ENCODE measurements at places on chromosomes 2 and 18.

GRCh38 chr2:28623582-28624405, 127.8 kb upstream of the PPP1CB start:
- no peak for DNase-seq

DNA sequence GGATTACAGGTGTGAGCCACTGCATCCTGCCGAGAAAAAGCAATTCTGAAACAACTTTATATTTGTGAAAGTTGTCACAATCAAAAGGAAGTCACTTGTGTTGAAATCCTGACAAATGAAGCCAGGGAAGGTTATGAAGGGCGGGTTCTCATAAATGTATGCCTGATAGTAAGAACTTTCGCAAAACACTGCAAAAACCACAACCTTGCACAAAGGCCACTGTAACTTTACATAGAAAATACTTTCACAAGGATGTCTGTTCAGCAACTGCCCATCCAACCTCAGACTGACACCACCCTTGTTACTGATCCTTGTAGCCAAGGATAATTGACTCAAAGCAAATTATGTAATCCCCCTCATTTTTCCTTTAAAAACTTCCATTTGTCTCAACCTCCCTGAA, 90.6 kb downstream of the SLC4A3 start:
- DNase-seq = no peak

DNA sequence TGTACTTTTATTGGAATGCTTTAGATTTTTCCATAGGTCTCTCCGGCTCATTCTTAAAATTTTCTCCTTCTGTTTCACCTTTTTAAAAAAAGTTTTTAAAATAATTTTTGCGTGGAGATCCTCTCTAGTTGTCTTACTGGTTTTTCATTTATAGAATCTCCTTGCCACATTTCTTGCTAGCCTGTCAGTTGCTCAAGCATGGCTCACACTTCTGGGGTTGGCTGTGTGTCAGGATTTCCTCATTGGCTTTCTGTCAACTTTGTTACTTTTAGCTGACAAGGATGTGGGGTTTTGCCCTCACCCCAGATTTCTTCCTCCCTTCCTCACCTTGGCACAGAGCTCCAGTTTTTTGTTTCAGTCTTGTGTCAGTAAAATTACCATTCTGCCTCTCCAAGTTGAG, 124.6 kb downstream of the ZNF407 start:
- DNase-seq = peak; percentile 71

DNA sequence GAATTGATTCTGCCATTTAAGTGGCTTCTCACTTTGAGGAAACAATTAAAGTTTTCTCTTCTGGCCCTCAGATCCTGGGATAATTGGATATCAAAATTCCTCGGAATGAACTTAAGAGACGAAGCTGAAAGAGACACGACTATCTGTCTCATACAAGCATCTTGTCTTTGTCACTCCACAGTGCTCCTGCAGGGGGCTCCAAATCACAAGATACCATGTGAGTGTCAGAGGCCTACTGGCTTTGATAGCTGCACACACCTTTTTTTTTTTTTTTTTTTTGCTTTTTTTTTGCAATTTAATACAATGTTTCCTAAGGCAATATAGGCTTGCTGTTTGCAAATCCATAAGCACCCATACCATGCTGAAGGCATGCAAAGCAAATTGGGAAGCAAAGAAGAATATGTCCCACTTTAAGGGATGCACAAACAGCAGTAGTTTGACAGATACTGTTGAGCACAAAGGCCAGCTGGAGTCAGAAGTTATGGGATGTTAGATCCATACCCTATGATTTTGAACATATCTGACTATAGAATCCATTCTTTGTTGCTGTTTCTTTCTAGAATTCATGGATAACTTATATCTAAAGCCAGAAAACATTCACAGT, 109.0 kb upstream of the CBLN2 start:
- DNase-seq = peak; percentile 8

GRCh38 chr2:168624028-168624427, 168.0 kb downstream of the CERS6 start:
- DNase-seq = no peak

GRCh38 chr2:65186872-65187851, 40.5 kb upstream of the ACTR2 start:
- peak; percentile 68 for DNase-seq

- DNase-seq = no peak
Measured at GRCh38 chr18:45456090-45457021, 158.9 kb upstream of the SLC14A2 start.

- peak; percentile 72 for DNase-seq
Measured at GRCh38 chr2:5696945-5697521, 4.8 kb downstream of the SOX11 start.

- no peak for DNase-seq
Measured at GRCh38 chr2:168044579-168044978, 202.8 kb downstream of the STK39 start.

GRCh38 chr18:74951165-74951760, 257.7 kb downstream of the PTGR3 start:
- peak; percentile 67 for DNase-seq

- no peak for DNase-seq
Measured at GRCh38 chr18:54415086-54415485, 57.4 kb downstream of the C18orf54 start.

DNA sequence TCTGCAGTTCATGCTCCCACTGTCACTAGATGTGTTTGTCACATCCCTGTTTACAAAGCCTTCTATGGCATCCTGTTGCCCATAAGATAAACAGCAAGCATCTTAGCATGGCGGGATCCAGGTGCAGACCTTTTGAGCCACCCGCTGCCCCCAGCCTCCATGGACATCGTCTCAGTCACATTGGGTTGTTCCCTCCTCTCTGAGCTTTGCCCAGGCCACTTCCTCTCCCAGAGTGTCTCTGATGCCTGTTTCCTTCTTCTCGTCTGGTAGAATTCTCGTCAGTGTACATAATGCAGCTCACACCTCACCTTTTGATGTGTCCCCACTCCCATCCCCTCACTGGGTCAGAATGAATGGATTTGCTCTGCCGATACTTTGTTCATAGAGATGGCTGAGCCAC, 239.0 kb upstream of the APCDD1 start:
- DNase-seq = no peak

GRCh38 chr18:36130883-36131653, 1.4 kb downstream of the ELP2 start:
- DNase-seq = no peak

DNA sequence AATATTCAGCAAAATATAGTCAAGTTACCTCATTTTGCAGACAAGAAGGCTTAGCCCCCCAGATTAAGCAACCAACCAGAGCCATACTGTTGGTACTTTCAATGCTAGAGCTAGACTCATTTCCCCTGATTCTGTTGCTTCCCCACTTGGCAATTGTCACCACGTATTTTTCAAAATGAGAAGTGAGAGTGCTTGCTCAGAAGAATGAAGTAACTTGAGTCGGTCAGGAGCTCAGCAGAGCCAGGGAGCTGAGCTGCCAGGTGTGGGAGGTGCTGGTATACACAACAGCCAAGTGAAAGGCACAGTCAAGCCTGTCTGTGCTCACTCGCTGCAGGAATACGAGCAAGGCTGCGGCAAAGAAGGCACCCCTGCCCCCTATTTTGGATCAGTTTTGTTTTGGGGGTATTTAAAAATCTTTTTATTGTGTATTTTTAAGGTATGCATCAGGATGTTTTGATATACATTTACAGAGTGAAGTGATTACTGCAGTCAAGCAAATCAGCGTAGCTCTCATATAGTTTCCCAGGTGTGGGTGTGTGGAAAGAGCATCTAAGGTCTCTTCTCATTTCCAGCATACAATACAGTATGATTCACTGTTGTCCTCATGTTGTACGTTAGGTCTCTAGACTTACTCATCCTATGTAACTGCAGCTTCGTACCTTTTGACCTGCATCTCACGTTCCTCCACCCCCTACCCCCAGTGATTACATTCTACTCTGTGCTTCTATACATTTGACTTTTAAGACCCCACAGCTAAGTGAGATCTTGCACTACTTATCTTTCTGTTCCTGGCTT, 62.4 kb downstream of the MRPS9 start:
- DNase-seq = no peak

- DNase-seq = peak; percentile 83
Measured at GRCh38 chr18:36354989-36355388, 57.5 kb downstream of the FHOD3 start.

DNA sequence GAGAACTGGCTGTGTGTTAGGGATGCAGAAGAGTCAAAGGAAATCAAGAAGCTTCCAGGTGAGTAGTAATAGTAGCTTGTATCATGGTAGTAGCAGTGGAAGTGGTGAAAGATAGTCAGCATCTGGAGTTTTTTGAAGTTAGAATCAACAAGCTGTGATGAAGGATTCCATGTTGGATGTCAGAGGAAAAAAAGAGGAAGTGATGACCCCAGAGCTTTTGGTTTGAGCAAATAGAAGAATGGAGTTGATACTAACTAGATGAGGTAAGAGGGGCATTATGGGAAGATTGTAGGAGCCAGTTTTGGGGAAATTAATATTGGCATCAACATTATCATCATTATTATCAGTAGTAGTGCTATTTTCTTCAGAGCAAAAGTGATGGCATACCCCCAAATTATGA, 542.2 kb downstream of the XIRP2 start:
- no peak for DNase-seq

DNA sequence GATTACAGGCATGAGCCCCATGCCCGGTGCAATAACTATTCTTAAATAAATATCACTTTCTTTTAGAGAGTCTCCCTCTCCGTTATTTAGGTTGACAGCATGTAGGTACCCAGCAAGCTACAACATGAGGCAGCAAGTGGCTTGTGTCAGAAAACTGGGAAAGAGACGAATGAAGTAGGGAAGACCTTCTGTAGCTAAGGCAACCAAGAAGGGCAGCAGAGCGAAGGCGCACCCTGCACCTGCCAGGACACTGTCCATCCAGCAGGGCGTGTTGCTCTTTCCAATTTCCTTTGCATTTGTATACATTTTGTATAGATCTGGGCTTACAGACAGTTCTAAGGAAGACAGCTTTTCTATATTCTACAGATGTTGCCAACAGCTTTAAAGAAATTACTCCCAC, 48.1 kb downstream of the FAM228A start:
- DNase-seq = no peak

DNA sequence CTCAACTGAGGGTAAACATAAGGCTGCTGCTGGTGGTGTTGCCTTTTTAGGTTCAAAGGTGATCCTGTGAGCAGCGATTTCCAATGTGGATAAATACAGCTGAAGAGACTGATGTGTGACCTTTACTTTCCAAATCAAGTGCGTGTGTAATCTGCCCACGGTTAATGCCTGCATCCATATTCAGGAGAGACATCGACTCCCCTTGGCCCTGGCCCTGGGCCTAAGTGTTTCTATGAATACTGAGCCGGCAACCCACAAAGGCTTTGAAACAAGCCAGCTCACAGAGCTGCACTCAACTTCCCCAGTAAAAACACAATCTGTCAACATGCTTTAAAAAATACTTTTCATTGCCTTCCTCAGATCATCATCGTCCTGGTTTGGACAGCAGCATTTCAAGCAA, 1026.6 kb downstream of the TMEM182 start:
- DNase-seq = no peak

DNA sequence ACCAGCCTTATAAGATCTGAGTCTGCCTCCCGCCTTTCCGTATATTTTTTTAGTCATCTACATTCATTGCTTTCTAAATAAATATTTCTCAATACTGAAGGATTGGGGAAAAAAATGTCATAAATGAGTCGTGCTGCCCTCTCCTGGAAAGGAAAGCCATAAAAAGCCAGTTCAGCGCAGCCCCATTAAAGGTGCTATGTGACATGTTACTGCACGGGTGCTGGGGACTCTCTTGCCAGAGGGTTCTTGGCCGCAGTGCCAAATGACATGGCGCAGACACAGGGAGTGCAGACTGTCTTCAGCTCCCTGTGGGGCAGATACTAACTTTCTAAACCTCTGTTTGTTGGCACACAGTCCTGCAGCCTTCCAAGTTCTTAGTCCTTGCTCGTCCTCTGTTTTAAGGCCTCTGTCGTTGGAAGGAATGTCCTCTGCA, 53.7 kb upstream of the MAP3K20 start:
- peak; percentile 44 for DNase-seq

GRCh38 chr18:52504589-52504988, 164.6 kb downstream of the DCC start:
- no peak for DNase-seq

DNA sequence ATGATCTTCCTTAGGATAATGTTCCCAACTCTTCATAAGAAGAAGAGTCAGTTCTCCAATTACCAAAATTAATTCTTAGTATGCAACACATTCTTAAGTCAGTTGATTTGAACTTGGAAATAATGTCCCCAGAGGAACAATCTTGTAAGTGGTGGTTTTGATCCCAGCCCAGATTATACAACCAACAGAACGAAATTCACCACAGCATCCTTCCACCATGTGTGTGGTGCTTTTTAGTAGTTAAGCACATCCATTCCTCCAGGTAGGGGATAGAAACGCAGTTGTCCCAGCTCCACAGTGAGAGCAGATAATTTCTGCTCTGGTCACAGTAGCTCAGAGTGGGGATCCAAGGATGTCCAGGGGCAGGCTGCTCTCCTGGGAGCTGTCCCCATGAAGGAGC, 161.7 kb upstream of the SLC39A10 start:
- no peak for DNase-seq

GRCh38 chr2:169091761-169092519, 22.6 kb downstream of the DHRS9 start:
- DNase-seq = peak; percentile 9

Data from fibroblast of skin of right biceps (primary cell).